MCF 10A (cell line): ENCODE measurements at places on chromosomes 2 and 18.

DNA sequence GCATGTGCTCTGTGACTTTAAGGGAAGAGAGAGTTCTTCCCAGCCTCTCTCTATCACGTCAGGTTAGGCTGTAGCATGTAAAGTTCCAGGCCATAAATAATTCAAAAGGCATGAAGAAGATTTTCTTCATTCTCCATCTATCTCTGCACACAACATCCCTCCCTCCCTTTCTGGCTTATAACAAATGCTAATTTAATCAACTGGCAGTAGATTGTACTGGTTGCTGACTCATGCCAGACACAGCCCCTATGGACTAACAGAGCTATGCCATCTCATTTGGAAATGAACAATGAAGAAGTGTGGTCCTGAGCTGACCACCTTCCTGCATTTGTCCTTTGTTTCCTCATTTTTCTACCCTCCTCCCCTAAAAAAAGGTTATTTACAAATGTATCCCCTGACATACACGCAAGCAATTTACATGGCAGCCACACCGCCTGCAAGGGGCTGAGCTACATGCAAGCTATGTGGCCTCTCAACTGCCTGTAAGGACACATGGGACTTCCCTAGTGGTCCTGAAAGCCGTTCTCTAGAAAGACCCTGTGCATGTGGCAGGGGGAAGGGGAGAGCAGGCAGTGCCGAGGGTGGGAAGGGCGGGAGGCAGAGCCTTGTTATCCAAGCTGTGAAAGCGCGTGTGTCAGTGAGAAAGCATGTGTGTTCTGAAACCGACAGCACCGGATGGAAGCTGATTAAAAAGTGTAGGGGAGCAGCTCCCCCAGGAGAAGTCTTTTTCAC is 90.9 kb upstream of the KLF7 start:
- DNase-seq: peak; percentile 44

DNA sequence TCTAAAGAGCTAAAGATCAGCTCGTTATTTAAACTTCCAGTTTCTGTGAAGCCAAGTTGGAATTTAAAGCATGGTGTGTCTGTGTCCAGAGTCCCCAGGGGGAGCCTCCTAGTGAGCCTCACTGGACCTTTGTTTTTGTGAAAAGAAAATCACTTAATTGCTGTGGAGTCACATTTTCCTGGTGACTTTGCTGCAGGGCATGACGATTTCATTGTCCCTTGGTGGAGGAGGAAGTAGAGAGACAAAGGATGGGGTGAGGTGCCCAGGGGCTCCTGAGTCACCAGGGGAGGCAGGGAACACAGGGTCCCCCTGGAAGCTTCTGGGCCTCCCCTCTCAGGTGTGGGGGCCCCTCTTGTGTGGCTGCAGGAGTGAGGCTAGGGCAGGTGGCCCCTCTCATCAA is 19.7 kb downstream of the ATP6V1C2 start:
- no peak for DNase-seq

GRCh38 chr2:13770279-13770678 is 862.2 kb upstream of the LRATD1 start:
- DNase-seq: no peak

DNA sequence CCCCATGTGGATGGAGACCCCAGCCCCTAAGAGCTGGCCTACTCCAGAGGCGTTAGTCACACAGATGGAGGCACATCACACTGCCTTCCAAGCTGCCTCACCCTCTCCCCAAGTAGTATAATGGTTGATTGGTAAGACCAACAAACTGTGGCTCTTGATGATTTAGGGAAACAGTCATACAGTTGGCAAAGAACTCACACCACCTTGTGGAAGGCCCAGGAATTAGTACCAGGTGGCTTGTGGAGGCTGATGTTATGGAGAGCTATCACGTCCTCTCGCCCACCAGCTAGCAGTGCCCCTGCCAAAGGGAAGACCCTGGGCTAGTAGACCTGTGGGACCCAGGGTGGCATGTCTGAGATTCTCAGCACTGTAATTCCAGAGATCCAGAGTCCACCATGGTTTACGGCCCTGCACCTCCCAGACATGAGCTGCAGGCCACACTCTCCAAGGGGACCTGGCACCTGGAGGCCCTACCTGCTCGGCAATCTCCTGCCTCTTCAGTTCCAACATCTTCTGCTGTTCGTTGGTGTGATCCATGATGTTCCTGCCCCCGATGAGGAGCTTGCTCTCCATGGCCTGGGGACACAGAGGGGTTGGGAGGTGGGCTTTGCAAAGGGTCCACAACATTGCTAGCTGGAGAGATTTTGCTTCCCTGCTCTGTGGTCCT is 26.3 kb downstream of the KIF3C start:
- peak; percentile 5 for DNase-seq

DNA sequence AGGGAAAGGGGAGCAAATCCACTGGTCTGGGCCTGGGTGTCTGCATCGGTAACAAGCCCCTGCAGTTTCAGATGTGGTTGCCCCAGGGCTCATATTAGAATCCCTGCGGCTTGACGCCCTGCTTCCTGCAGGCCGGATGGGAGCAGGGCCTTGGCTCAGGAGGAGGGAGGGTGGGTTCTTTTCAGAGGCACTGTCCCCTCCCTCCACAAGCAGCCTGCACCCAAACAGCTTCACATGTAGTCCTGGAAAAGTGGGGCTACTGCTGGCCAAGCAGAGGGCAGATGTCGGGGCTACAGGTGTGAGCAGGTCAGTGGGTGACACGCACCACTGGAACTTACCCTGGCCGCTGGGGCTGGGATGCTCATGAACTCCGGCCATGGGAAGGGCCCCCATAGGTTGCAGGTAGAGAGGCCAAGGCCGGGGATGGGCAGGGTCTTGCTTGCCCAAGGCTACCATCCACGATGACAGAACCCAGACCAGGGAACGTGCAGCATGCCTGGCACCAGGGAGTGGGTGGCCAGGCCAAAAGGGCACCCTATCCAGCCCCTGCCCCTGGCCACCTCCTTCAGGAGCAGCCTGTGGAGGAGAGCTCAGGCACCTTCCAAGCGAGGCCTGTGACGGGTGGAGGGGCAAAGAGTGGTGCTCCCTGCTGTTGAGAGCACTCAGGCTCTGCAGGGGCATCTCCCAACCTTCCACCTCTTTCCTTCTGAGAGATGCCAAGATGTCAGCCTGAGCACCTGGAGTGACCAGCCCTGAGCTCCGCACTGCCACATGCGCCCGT is 16.8 kb downstream of the ARID5A start:
- DNase-seq: no peak

- peak; percentile 54 for DNase-seq
Observed at GRCh38 chr2:30914456-30914855, 107.2 kb upstream of the CAPN13 start.

GRCh38 chr2:100302585-100302892 is 19.8 kb downstream of the LONRF2 start:
- DNase-seq: no peak

GRCh38 chr18:36532394-36532793 is 234.9 kb downstream of the FHOD3 start:
- DNase-seq: peak; percentile 71

- peak; percentile 59 for DNase-seq
Observed at GRCh38 chr2:226524381-226524843, 275.2 kb downstream of the IRS1 start.

DNA sequence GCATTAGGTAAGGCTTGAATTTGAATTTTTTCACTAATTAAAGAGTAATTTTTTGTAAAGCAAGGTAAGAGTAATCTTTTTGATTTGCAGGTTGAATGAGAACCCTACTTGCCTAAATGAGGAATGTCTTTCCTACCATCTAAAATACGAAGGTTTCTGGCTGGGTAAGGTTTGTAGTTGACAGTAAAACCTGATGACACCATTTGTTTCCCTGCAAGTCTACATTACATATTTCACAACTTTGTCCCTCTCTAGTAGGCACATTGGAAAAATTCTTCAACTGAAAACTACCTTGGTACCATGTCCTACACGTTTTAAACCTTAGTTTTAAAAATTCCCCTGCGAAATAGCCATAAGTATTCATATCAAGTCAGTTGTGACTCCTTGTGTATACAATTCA is 9.4 kb downstream of the HNRNPA3 start:
- no peak for DNase-seq

- no peak for DNase-seq
Observed at GRCh38 chr2:69437751-69438154, 518 bp upstream of the NFU1 start.
